ENCODE measurements at places on chromosomes 6 and 20. TPM values are rescaled to one million over a fixed set of nuclear protein-coding genes. Genes with fewer than 3 reads are reported as not detected.

ZNF165 gene
- under 0.01 TPM for total RNA-seq

PKIB gene
- not detected for total RNA-seq

EPHA7 gene
- total RNA-seq: 8.4 TPM

DPPA5 gene
- not detected for total RNA-seq

SMPDL3A gene
- total RNA-seq: 11.0 TPM

GPX5 gene
- total RNA-seq: not detected

MYLK2 gene
- total RNA-seq: 21.9 TPM

PRRT1 gene
- total RNA-seq: not detected

BTNL2 gene
- total RNA-seq: not detected

NKAIN4 gene
- 13.6 TPM for total RNA-seq

FAM83B gene
- total RNA-seq: not detected

Data from skeletal muscle tissue (tissue), 5 donors.